ENCODE measurements at places on chromosomes 3 and 15.

- DNase-seq, result no peak
These were observed 72.8 kb downstream of the DLG1 start for GRCh38 chr3:197225579-197225978.

DNA sequence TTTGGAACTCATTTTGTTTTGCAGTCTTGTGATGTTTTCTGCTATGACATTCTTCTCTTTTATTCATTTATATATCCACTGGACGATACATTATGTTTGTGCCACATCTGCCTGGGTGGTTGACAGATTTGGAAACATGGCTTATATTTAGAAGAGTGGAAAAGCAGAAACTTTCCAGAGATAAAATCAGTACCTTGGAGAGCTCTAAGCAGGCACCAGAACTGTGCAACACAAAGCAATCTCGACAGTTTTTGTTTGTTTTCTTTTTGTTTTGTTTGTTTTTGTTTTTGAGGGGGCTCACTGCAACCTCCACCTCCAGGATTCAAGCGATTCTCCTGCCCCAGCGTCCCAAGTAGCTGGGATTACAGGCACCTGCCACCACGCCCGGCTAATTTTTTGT, 45.5 kb downstream of the SYN2 start:
- DNase-seq, result no peak

- DNase-seq, result no peak
These were observed 973 bp downstream of the BUB1B start for GRCh38 chr15:40161693-40162391.

DNA sequence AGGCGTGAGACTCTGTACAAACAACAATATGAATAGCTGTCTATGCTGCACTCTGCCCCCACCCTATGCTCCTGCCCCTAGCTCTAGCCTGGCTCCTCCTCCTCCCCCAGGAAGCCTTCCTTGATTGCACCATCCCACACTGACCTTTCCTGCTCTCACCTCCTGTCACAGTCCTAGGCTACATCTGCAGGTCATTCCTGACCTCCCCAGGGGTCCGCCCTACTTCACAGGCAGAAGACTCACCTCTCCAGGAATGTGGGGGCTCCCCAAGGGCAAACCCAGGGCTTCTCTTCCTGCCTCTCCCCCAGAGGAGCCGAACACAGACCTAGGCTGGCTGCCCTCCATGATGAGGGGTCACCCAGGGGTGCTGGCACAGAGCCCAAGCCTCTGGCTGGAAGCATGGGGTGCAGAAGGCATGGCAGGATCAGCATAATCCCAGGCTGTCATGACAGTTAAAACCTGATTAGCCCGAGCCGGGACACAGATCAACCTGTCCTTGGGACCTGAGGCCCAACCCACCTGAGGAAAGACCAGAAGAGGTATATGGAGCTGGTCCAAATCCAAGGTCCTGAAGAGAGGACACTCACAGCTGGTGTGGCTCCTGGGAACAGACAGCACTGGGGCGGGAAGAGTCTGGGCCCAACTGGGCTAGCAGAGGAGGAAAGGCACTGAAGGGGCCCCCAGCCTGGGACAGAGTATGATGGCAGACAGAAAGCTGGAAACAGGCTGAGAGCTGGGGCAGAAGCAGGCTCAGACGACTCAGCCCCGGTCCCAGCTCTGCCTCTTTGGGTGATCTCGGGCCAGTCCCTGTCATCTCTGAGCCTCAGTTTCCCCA, 5.9 kb downstream of the SEMA7A start:
- DNase-seq, result no peak

- DNase-seq, result no peak
These were observed 47.8 kb downstream of the TNFAIP8L3 start for GRCh38 chr15:51046799-51047449.

DNA sequence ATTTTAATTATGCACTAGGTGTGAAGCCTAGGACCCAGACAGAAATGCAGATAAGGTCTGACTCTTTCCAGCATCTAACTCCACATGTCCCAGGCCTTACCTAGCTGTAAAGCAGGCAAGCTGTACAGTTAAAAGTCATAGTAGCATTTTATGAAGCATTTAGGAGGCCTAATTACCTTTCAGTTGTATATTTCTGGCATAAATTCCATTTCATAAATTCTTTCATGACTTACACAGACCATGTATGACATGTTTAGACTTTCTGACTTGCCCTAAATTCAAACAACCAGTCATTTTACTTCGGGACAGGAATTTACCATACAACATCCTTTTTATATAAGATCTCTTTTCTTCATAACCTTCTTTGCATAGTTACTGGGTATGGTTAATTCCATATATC, 35.3 kb upstream of the THUMPD3 start:
- DNase-seq, result no peak

GRCh38 chr15:45523166-45523460, 558 bp upstream of the SLC30A4 start:
- DNase-seq, result no peak

- DNase-seq, result no peak
These were observed 2.9 kb downstream of the WNT5A start for GRCh38 chr3:55484191-55484689.

GRCh38 chr3:117674321-117674720, 964.7 kb downstream of the TUSC7 start:
- DNase-seq, result no peak

GRCh38 chr3:108202080-108202479, 20.1 kb downstream of the IFT57 start:
- no peak for DNase-seq

DNA sequence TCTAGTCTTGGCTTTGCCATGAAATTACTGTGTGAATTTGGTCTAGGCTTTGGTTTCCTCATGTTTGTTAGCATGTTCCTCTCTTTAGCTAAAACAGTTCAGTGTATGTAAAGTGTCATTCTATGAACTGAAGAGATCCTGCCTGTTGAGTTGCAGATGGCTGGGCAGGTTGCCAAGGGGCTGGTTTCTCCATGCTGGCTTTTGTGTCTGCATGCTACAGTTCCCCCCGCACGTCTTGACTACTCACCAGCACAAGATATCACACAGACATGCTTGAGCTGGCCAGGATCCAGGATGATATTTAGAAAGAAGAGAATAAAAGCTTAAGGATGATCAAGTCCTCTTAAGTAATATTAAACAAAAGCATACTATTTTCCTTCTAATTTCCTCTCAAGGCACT, 90.2 kb downstream of the CERS3 start:
- no peak for DNase-seq

DNA sequence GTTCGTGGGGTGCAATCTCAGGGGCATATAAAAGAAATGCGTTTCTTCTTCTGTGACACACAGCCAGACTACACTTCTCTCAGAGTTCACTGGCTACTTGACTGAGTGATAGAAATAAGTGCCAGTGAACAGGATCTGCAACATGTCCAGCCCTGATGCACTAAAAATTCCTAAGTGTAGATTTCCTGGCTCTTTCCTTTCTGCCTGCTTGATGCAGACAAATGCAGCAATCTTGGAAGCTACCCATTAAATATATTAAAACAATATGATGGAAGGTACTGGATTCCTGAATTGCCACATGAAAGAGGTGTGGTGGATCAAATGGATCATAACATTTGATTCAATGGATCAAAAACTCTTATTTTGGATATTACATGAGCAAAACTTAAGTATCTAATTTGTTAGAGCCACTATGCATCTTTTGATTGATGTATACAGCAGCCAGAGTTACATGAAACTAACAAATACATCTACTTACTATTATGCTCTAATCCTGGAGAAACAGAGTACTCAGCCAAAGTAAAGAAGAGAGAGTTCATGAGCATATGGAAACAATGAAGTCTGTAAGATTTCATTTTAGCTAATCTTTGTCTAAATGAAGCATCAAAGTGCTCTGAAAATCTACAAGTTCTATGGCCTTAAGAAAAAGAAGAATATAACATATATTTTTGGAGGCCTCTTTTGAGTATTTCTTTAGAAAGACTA, 222.6 kb downstream of the ZNF385D start:
- no peak for DNase-seq

DNA sequence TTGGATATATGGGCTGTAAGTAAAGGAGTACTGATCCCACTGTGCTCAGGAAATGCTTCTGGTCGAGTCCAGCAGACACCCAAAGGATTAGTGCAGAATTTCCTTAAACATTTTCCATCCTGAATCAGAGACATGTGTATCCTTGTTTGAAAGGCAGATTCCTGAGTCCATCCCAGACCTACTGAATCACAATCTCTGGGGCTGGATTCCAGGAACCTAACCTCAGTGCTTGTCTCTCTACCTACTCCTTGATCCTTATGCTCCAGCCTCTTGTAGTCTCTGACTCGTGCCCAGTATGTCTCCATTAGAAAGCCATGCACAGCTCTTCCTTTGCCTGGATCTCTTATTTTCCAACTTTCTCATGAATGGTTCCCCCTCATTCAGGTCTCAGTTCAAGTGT, 585.8 kb downstream of the NLGN1 start:
- no peak for DNase-seq

GRCh38 chr15:52114261-52115055, 1.9 kb upstream of the BCL2L10 start:
- DNase-seq, result no peak

DNA sequence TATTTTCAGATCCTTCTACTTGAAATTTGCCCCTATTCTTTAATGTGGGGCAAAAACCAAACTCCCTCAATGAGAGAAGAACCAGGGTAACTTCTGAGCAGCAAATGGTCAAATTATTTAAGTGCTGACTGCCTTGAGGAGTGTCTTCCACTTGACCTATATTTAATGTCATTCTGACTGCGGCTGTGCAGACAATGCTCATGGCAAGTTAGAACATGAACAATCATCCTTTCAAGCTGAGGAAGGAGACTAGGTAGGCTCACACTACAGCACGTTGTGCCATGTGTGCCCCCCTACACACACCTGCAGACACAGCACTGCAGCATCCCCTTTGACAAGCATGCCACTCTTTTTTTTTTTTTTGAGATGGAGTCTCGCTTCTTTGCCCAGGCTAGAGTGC, 98.2 kb downstream of the OSBPL10 start:
- no peak for DNase-seq

DNA sequence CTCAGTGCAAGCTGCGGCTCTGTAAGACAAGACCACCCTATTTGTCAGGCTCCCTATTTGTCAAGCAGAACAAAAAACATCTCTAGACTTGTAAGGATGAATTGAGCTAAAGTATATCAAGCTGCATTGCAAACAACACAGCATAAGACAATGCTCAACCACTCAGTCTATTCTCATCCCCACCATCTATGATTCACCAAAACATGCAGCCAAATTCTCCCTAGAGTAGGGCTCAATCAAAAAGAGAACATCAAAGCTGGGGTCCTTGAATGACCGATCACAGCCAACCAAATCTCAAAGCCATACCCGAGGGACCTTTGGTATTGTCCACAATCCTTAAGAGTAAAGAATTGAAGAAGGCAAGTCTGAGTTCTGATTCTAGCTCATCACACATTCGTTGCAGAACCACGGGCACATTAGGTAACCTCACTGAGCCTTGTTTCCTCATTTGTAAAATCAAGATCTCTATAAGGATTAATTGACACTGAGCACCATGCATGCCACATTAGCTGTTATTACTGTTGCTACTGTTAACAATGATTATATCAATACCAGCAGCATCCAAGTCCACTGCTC, 31.2 kb downstream of the RFTN1 start:
- DNase-seq, result no peak

GRCh38 chr3:53748512-53749271, 97.5 kb downstream of the CHDH start:
- DNase-seq, result peak; percentile 79

- DNase-seq, result no peak
These were observed 168.6 kb downstream of the SHQ1 start for GRCh38 chr3:72679540-72680198.

DNA sequence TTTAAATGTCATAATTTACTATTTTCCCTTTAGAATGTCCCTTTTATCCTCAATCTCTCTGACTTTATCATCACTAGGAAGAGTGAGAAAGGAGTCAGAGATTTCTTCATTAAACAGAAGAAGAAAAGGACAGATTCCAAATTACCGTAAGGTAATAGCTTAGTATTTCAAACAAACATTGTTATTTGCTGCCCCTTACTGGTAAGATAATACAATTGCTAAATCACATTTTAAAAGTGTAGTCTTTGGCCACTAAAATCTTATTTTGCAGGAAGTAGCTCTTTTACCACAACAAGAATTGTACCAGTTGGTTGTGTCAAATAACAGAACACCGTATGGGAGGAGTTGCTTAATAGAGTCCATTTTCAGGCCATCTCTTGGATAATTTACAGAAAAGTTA, 53.7 kb downstream of the CGGBP1 start:
- no peak for DNase-seq

- no peak for DNase-seq
These were observed 65.3 kb upstream of the PSMD6 start for GRCh38 chr3:64088408-64089205.

DNA sequence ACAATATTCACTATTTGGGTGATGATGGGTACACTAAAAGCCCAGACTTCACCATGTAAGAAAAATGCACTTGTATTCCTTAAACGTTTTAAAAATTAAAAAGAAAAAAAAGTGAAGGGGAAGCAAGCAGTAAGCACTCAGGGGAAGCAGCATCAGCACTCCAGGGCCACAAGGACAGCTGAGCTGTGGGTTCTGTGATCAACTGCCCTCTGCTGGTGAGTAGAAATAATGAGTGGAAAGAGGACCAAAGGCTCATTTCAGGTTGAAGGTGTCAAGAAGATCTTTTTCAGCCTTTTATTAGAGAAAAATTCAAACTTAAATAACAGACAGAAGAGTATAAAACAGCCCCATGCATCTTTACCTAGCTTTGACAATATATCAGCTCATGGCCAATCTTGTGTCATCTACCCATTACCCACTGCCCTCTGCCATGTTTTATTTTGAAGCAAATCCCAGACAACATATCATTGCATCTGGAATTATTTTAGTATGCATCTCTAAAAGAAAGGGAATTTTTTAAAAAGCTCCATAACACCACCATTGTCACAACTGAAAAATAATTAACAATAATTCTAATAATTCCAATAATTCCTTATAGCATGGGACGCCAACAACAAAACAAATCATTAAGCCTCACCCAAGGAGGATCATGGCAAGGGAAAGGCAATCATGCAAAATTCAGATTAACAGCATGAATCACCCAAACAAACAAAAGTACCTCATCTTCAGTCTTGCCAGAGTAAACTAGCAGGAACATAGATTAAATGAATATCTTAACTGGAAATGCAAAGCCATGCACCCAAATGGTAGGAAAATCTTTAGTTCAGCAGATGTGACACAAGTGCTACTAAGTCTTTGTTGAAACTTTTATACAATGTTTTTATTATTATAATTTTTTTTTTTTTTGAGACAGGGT, 42.5 kb downstream of the TAMM41 start:
- peak; percentile 43 for DNase-seq

Measured in NT2/D1 (cell line).